ENCODE measurements at places on chromosomes 2 and 18.

DNA sequence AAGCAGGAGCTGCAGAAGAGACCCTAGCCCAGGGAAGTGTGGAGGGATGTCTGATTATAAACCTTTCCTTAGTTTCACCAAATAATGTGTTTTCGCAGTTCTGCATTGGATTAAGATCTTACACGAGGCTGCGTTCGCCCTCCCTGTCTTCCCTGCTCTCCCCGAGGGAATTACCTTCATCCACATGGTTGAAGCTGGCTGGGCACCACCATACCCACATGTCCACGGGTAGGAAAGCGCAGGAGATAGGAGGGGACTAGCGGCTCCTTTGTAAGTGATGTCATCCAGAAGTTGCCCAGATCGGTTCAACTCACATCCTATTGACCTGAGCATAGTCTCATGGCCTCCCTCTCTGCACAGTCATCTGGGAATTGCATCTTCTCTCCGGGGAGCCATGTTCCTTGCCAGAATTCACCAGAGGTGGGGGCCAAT is 1.1 kb downstream of the TTL start:
- DNase-seq, result no peak

DNA sequence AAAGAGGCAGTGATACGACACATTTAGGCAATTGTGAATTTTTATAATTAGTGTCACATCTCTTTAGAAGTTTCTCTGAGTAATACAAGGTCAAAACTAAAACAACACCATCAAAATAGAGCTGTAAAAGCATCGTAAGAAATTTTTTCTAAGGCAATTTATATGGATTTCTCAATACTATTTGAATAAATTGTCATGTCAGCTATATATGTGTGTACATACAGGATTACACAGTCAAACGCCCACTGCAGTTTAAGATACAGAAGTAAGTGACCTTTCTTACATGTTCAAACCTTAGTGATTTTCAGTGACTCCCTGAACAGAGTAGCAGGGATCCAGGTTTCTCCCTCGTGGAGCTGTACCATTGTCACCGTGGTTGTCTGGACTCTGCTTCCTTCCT is 129.1 kb upstream of the CBLN2 start:
- no peak for DNase-seq

- DNase-seq, result no peak
Observed at GRCh38 chr2:216084547-216084946, 2.8 kb downstream of the TMEM169 start.

DNA sequence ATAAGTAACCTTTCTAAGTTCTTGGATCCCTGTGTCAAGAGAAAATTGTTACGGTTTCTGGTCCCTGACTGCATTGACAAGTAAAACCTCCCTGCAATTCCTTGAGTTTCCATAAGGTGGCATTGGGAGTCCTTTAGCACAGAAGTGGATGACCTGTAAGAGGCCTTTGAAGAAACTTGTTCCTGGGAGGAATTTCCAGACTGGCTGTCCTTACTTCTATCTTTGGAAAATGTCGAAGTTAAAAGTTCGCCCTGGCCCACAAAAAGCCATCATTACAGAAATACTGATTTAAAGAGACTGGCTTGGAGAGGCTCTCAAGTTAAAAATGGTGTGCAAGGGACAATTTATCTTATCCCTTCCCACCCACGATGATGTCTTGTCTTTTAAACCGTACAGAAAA is 218.4 kb downstream of the CDH20 start:
- no peak for DNase-seq

DNA sequence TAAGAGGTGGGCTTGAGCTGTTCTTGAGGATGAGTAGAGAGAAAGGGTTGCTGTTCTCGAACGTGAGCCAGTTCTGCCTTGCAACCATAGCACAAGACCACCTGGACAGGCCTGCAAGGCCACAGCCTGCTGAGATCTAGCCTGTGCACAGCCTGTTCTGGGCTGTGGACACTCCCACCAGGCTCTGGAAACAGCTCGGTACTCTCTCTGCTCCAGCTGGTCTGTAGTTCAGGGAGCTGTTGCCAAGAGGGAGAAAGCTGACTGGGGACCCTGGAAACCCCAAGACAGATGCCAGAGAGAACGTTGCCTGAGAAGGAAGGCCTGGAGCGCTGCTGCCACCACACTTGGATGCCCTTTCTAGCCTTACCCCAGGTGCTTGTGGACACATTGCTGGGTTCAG is 69.8 kb downstream of the CTIF start:
- no peak for DNase-seq

DNA sequence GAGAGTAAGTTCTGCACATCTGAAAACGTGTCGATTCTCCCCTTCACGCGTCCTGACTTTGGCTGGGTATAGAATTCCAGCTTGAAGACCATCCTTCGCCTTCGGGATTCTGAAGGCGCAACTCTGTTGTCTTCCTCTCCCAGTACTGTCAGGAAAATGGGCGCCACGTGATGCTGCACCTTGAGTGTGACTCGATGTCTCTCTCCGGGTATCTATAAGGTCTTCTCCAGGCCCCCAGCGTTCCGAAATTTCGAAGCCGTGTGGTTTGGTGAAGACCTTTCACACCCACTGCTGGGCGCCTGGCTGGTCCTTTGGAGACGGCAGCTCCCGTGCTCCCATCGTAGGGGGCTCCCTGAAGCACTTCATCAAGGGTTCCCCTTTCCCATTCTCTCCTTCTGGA is 203.7 kb downstream of the HDAC4 start:
- no peak for DNase-seq

DNA sequence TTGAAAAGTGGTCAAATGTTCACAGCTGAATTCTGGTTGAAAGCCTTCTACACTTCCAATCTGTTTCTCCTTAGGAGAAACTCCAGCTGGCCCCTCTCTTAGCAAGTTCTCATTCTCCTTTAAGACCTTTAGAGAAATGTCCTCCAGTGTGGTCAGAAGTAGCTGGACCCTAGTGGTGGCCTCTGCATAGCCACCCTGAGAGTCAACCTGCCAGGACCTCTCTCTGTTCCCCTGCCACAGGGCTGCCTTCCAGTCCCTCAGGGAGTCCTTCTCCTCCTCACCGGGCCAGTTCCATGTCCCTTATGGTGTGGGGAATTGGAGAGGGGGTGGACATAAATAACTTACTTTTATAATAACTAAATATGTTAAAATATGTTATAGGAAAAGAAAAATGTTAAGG is 200.9 kb upstream of the PKDCC start:
- no peak for DNase-seq

GRCh38 chr18:45312555-45313126 is 302.6 kb upstream of the SLC14A2 start:
- no peak for DNase-seq

DNA sequence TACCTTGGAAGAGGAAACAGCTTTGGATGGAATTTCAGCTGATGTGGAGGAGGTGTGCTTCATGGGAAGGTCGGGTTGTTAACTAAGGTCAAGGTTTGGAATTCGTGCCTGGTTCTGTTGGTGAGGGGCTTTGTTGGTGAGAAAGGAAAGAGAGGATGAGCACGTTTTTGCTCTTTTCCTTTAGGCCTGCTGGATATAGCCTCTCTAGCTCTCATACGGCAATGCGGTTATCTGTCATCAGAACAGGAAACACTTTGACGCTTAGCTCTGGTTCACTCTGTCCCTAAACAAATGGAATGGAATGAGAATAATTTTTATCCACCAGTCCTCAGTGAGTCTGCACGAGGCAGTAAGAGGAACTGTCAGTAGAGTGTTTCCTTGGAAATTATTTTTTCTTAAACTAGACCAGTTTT is 169.7 kb upstream of the NOSTRIN start:
- no peak for DNase-seq

- no peak for DNase-seq
Observed at GRCh38 chr18:8603663-8604520, 5.3 kb upstream of the RAB12 start.

DNA sequence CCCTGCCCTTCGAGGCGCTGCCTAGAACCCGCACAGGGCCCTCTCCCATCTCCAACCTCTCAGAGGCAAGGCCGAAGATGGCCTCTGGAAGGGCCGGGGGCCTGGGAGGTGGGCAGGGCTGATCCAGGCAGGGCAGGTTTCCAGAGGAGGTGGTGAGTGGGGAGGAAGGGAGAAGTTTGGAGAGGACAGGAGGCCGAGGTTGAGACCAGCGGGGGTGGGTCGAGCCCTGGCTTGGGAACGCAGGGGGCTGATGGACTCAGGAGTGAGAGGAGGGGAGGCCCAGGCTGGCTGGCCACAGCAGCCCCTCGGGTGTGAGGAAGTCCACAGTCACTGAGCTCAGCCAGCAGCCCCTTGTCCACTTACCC is 10.5 kb downstream of the CAPN10 start:
- DNase-seq, result no peak

GRCh38 chr2:67242456-67242855 is 154.7 kb upstream of the ETAA1 start:
- no peak for DNase-seq

DNA sequence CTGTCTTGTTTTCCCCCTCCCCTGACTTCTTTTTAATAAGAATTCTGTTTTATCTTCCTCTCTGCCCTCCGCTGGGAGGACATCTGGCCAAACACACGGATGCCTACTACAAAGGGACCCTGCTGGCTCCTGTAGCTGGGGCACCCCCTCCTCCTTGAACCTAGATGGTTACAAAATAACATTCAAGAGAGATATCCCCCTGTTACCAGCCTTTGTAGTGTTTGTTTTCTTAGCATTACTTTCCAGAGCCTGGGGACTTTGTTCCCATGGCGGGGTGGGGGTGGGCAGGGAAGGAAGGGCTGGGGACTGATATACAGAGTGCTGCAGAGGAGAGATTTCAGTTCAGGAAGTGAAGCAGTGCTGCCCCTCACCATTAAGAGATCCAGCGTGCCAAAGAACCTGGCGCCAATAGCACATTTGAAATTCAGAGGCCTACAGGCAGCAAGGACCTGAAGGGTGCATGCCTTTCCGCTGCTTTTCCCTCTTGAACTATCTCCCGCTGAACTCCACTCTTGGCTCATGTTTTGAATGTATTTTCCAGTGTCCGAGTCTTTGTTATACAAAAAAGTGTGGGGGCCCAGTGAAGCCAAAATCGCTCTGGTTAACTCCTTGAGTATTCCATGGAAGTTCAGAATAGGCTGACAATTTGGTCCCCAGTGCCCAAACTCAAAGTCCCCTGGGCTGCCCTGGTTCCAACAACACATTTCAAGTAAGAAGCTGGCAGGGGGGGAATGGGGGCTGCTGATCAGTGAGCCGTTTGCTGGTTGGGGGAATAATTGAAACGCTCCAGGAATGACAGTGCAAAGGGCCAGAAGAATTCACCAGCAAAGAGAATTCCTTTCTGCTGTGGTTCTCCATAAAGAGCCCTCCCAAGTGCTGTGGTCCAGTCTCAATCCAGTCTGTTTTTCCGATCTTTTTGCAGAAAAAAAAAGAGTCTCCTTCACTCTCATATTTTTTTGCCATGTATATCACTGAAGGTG is 94.8 kb upstream of the THOC1 start:
- no peak for DNase-seq

- DNase-seq, result no peak
Observed at GRCh38 chr18:65322895-65323294, 427.9 kb upstream of the CDH7 start.

DNA sequence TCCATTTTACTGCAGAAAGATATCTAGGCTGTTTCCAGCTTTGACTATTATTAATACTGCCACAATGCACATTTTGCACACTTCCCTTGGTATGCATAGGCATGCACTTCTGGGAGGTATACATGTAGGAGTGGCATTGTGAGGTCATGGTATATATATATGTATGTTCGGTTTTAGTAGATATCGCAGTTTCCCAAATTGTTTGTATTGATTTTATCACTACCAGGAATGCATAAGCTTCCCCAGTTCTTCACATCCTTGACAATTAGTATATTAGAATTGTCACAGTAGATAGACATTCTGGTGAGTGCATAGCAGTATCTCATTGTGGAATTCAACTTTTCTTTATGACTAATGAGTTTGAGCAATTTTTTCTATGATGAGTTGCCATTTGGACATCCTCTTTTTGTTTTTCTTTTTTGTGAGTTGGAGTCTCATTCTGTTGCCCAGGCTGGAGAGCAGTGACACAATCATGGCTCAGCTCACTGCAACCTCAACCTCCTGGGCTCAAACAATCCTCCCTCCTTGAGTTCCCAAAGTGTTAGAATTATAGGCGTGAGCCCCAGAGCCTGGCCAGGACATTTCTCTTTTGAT is 4.2 kb upstream of the GRB14 start:
- DNase-seq, result no peak

DNA sequence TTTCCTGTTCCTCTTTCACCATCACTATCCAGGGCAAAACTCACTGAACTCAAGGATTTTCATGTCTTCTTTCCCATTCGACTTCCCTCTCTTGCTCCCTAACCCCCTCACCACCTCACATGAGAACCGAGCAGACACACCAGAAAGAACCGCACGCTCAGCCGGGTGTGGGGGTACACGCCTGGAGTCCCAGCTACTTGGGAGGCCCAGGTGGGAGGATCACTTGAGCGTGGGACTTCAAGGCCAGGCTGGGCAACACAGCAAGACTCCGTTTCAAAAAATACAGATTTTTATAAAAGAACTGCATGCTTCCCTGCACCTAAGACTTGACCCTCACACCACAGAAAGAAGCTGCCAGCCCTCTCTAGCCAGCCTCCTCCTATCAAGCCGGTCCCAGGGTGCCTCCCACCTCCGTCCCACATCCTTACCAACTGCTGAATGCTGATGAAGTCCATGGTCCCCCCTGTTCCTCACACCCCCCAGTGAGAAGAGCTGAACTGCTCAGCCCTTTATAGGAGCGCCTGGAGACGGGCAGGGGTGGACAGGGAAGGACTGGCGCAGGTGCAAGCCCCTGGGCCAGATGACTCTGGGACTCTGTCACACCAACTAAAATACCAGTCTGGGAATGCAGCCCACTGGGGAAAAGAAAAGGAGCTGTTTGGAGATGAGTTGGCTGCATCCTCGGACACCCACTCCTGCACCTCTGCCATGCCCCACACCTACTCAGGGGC is at the start of gene ANKRD23:
TSS of gene ANKRD23 (minus strand) at position 484 of the 731 bp plus-strand sequence. CDS start at position 455, 29 bp downstream.
- no peak for DNase-seq

DNA sequence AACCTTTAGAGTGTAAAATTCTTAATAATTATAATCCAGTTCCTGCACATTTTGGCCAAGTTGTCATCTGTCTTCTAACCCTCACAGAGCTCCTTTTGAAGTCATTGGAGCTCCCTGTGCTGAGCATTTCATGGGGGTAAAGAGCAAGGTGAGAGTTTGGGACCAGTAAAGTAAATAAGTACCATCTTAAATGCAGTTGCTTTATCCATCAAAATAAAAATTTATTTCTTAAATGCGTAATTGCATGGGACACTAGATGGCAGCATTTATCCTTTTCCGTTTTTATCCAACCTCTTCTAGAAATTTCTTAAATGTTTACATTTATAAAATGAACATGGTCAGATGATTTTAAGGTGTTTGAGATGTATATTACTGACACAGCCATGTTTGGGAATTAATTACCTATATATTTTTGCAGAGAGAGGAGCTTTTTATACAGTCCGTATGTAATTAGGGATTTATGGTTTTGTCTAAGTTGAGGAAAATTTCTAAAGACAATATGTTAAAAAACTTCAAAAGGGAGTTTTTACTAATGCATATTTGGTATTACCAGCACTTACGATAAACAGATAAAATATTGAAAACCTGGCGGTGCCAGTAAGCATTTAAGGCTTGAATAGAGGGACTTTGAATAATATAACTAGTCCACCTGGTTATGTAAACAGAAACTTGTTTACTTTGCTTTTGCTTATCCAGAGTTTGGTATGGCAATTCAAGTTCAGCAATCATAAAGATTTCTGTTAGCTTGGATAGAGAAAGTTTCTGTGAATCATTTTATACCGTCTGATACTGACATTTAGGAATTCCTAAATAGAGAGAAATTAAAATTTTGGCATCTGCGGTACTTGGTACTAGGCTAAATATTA is 54.5 kb downstream of the ACSL3 start:
- DNase-seq, result no peak

All from activated T-helper 1 cell treated with anti-CD3 and anti-CD28 coated beads, Interleukin-2, amount 50 U/mL, for 16 hours (primary cell).